Fibroblast of skin of left quadriceps (primary cell): ENCODE measurements at places on chromosomes 6 and 20.

DNA sequence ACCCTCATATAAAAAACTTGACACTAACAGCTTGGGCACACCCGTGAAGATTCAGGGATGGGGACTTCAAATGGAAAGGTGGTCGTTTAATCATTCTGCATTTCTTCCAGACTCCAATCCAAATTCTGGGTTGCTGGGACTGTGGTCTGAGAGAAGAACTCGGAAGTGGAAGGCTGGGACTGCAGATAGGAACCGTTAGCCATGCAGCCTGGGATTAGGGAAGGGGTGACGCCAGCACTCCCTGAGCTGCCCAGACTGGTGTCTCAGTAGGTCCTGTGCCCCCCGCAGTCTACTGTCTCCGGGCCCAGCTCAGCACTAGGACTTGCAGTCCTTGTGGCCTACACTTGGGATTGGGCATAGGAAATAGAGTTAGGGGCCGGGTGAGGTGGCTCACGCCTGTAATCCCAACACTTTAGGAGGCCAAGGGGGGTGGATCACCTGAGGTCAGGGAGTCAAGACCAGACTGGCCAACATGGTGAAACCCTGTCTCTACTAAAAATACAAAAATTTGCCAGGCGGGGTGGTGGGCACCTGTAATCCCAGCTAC lies 511 bp upstream of the CLIC1 start:
- no peak for DNase-seq

DNA sequence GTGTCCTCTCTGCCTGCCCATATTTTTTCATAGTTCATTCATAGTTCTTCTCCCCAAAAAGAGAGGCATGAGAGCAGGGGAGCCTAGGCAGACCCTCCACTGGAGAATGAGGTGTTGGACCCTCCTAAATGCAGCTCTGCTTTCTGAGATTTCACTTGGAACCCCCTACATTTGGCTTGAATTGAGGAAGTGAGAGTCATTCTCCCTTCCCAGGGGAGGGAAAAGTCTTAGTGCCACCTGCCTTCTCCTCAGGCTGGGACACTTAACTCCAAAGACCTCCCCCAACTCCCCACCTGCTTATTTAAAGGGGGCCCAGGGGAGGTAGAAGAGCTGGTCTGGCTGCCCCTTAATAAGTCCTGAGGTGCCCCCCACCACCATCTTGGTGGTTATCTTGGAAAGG lies 78.2 kb downstream of the CHMP4B start:
- no peak for DNase-seq

DNA sequence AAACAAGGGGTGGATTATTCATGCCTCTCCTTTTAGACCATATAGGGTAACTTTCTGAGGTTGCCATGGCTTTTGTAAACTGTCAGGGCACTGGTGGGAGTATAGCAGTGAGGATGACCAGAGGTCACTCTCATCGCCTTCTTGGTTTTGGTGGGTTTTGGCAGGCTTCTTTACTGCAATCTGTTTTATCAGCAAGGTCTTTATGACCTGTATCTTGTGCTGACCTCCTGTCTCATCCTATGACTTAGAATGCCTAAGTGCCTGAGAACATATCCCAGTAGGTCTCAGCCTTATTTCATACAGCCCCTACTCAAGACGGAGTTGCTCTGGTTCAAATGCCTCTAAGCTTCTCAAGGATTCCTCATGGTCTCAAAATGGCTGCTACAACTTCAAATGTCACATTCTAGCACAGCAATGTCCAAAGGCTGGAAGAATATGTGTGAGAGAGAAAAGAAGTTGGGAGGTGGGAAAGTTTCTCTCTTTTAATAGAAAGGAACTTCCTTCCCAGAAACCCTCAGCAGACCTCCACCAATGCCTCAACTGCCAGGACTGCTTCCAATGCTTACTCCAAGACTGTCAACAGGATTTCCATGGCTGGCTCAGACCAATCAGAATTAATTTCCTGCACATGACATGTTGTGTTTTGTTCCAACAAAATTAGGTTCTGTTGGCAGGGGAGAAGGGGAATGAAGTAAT lies 46.6 kb upstream of the SLC9A8 start:
- no peak for DNase-seq

GRCh38 chr6:132023490-132023889 lies 72.3 kb upstream of the CCN2 start:
- no peak for DNase-seq

DNA sequence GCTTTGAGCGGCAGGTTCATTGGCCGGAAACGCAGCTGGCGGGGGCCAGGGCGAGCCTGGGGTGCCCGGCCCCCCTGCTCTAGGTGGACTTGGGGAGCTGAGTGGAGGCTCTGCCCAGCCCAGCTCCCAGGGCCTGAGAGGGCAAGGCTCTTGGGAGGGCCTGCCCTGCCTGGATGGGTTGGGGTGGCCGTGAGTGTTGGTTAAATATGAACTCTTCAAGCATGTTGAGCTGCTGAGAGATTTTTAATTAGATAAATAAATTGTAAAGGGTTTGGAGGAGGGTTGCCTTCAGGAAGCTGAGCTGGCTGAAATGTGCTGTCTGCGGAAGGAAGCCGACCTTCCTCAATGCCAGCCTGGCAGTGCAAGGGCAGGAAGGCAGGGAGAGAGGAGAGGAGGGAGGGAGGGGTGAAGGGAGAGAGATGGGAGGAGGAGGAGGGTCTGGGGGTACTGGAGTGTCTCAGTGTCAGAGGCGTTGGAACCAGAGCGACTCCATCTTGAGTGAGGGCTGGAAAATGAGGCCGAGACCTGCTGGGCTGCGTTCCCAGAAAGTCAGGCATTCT lies 39.4 kb upstream of the PMEPA1 start:
- no peak for DNase-seq

GRCh38 chr6:16665992-16666391 lies 95.3 kb downstream of the ATXN1 start:
- DNase-seq = no peak

- DNase-seq = no peak
These were observed 115.1 kb downstream of the GJA1 start for GRCh38 chr6:121550491-121551010.

DNA sequence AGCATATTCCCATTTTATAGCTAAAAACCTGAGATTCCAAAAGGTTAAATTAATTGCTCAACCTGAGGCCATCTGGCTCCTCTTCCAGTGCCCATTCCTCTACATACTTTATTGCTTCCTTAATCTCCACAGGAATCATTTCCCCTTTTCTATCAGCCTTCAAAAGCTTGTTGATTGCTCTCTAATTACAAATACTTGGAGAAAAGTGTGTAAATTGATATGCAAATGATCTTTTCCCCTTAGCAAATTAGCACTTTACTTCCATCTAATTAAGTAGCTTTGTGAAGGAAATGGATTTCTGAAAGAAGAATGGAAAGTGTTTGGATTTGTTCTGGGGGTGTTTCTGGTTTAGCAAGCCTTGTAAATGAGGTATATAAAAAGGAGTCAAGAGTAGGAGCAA lies 323.3 kb downstream of the GRIK2 start:
- no peak for DNase-seq

GRCh38 chr6:57173886-57174510 lies 1.9 kb downstream of the BAG2 start:
- peak; percentile 64 for DNase-seq

- DNase-seq = no peak
These were observed 94.5 kb downstream of the ZMYND8 start for GRCh38 chr20:47262008-47262364.

DNA sequence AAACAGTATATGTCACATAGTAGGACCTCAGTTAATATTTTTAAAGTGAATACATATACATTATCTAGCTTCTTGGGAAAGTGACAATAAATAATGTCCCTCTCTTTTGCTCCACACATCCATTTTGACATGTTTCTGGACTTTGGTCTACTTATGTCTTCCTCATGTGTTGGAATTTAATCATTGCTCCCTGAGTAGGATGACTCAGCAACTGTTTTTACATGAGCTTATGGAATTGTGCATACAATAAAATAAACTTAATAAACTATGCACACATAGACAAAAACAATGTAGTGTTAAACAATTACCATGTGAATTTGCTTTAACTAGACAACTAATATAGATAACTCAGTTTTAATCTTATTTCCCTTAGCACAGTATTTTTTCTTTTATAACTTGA lies 503.8 kb downstream of the TFAP2B start:
- DNase-seq = no peak

DNA sequence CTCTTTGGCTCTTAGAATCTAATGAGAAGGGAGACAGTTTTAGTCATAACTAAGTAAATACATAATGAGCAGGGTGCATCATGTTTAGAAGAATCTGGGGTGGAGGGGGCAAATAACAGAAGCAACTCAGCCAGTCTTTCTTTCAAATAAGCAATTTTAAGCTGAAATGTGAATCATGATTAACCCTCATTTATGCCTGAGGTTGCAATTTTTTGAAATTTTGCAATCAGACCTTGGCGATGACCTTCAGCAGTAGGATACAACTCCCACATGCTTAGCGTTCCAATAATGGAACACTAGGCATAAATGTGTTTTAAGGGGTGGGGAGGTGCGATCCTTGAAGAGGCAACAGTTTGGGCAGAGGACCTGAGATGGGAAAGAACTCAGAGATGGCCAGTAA lies 30.6 kb downstream of the TMEM14B start:
- DNase-seq = no peak

DNA sequence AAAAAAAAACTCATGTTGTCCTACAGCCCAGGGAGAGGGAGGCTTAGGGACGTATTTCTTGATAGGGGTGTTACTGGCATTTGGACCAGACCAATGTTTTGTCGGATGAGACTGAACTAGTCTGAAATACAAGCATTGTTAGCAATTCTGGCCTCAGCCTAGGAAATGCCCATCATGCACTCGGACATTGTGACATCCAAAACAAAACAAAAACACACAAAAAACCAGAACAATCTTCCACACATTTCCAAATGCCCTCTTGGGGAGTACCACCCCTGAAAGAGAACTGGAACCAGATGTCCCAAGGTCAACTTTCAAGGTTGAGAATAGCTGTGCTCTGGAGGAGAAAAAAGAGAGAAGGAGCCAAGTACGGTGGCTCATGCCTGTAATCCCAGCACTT lies 299.1 kb upstream of the JARID2 start:
- DNase-seq = no peak

DNA sequence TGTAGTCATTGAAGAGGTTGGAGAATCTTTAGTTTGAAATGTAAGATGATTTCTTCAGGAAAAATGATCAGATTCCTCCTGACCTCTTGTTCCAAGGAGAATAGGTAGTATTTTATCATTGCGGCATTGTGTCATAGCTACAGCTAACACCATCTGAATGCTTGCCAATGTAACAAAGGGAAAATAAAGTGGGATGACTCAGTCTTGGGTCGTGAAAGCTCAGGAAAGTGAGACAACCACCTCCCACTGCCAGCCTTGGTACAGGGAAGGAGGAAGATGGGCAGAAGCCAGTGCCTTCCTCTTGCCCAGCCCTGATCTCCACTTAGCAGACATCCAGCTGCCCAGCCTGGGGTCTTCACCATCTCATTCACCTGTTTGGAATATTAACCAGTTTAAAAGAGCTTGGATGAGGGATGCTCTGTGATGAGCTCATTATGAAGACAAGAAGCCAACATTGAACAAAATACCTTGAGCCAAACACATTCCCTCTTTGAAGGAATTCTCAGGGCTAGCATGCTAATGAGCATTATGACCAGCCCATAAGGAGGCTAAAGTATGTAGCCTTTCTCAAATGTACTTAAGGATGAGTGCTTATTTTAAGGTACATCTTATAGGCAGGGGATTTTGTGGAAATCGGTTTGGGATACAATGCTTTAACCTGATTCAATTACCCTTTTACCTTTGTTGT lies 40.0 kb upstream of the APCDD1L start:
- peak; percentile 52 for DNase-seq

DNA sequence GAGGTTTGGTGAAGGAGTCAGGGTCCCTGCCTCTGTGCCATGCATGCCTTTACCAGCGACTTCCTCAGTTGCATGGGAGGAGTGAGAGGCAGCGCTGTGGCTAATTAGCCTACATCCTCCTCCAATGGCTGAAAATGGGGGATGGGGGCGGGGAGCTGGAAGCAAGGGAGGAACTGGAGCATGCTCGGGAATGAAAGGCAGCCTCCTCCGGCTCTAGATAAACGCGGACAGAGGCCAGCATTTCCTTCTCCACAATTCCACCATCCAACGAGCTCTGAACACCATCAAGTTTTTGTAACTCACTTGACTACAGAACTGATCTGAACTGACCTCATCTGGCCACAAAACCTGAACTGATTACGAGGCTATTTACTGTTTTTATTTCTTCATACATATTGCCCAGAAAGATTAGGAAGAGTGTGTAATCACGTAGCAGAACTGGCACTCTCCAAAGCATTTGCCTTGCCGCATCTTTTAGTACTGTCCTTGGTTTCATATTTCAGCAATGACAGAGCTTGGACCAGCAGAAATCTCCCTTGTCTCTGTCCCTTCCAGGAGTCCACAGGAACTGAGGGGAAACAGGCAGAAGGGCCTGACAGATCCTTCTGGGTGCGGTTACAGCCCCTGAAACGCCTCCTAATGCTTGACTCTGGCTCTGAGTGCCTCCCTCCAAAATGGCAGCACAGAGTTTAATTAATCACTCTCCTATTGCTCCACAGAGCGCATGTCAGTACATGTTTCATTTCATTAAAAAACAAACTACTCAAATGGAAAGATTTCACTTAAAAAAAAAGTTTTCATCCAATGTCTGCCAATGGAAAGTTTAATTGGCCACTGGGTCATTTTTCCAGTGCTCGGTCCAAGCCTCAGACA lies 58.2 kb upstream of the TRAF3IP2 start:
- no peak for DNase-seq

- no peak for DNase-seq
These were observed 203.0 kb downstream of the EPM2A start for GRCh38 chr6:145532361-145532760.

DNA sequence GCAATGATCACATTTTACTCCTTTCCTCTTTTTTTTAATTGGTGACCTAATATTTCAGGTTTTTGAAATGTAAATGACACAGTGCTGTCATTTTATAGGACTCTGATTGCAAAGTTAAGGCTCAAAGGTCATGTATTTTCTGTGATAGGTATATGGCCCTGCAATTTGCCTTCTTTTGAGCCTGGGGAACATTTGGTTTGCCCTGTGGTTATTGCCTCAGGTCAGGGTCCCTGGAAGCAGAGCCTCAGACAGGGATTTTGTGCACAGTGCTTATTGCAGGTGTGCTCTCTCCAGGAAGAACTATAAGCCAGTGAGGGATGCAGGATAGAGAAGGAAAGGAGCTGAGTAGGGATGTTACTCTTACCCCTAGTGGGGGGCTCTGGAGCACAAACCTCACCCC lies 229.3 kb upstream of the ECI2 start:
- DNase-seq = no peak

GRCh38 chr20:24935140-24935539 lies 13.9 kb upstream of the CST7 start:
- no peak for DNase-seq

DNA sequence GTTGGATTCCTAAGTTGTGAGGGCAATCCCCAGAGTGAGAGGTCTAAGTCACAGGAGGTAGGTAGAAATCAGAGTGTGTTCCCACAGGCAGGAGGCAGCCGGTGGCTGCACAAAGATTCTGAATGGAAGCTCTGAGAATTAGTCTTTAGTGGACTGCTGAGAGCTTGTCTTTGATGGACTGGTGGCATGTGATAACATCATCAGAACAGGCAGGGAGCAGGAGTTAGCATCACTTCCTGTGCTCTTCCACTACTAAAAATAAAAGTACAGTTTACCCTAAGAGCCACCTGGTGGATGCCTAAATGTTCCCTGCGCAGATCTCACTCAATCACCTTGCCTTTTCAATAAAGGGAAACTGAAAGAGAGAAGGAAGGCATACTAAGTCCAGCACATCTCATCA lies 294.6 kb upstream of the POU3F2 start:
- no peak for DNase-seq

GRCh38 chr6:20213271-20213798 lies 1.1 kb upstream of the MBOAT1 start:
- DNase-seq = no peak
